ENCODE measurements at places on chromosomes 3 and 15. TPM values are rescaled to one million over a fixed set of nuclear protein-coding genes. Genes with fewer than 3 reads are reported as not detected.

SLC9C1 gene
- total RNA-seq = 0.15 TPM

CLDN16 gene
- total RNA-seq = not detected

IL17RB gene
- total RNA-seq = 8.3 TPM

FETUB gene
- not detected for total RNA-seq

DNA sequence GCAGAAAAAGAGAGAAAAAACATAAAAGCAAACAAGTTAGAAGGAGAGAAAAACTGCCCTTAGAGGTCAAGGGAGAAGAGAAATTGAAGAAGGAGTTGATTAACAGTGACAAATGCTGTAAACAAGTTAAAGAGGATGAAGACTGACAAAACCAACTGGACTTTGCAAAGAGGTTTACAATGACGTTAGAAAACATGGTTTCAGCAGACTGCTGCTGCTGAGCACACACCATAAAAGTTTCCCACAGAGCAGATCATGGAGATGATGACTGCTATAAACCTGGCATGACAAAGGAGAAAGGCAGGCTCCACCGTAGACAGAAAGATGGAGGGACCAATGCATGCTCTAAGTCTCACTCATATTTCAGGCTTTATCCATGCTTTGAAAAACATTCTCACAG lies 78.7 kb downstream of the POLQ start:
- DNase-seq = no peak

DNA sequence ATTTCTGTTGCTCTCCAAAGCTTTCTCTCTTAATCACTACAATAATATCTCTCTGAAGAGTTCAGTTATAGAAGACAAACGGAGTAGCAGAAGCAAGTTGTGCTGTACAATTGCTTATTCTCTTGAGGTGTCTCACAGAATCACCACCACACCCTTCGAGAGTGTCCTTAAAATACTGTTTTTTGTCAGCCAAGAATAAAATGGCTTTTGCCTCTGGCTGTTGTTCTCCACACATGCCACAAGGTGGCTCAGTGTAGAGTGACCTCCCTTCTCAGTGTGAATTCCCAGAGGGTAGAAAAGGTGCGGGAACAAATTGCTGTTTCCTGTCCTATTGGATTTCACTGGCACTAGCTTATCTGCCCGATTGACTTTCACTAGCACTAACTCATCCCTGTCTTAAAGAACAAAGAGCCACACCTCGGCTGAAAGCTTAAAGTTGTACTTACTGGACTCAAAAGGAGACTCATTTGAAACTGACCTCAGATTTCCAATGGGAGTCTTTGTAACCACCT lies 134.2 kb upstream of the SATB1 start:
- DNase-seq = peak; percentile 71

DNA sequence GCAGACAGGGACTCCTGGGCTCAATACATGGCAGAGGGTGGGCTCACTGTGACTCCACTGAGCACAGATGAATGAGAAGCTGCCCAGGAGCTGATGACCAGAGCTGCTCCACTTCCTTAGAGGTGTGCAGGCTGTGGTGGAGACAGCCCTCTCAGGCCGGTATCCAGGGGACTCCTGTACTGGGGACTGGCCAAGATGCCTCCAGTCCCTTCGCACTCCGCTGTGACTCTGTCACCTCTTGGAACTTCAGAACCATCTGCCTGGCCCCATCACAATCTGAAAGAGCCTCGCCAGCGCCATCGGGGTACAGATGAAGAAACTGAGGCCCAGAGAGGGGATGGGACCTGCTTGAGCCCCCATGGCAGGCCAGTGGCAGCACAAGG lies 111.2 kb downstream of the ETFA start:
- no peak for DNase-seq

- DNase-seq = no peak
Observed at GRCh38 chr3:166372571-166373106, 535.4 kb upstream of the BCHE start.

DNA sequence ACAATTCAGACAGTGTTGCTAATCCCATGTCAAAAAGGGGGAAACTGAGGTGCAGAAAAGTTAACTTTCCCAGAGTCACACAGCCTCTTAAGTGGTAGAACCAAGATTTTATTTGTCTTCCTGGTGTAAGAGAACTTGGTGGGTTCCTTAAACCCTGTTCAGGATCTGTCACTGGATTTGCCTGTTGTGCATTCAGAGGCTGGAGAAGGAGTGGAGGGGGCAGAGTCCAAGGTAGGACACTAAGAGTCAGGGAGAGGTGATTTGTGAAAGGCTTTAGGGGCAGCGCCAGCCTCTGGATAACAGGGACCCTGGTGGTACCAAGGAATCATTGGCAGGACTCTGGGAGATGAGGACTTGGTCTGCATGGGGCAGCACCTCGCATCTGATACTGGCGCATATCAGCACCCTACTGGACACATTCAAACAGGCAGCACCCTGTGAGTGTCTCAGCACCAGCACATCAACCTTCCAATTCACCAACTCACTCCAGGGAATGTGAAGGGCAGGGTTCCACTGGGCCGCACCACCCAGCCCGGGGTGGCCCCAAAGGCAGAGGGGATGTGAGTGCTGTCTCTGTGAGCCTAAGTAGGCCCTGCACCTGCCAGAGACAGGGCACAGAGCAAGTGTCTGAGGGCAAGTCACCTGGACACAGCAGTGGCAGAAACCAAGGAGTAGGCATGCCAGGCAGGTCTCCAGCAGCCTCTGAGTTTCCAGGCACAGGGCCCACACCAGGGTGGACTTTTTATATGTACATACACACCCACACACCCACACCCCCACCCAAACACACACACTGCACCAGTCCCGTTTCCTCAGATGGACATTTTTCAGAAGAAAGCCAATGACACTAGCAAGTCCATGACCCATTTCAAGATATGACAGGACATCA lies 71.6 kb downstream of the LIPC start:
- DNase-seq = no peak

GRCh38 chr3:126008219-126008618 lies 39.2 kb downstream of the ROPN1B start:
- no peak for DNase-seq

Measured in H9 (cell line).